ENCODE measurements at places on chromosomes 6 and 20.
A peak's percentile ranks its signal among the peaks of the same experiment; 100 is the strongest.

GRCh38 chr20:46200582-46201570 lies 82.8 kb downstream of the CD40 start:
- DNase-seq: no peak

GRCh38 chr6:2970753-2971419 lies 481 bp downstream of the SERPINB6 start:
- peak; percentile 69 for DNase-seq

- DNase-seq: no peak
Observed at GRCh38 chr6:88167352-88167937, 1.3 kb upstream of the CNR1 start.

GRCh38 chr6:110020888-110021287 lies 42.8 kb downstream of the GPR6 start:
- peak; percentile 24 for DNase-seq

DNA sequence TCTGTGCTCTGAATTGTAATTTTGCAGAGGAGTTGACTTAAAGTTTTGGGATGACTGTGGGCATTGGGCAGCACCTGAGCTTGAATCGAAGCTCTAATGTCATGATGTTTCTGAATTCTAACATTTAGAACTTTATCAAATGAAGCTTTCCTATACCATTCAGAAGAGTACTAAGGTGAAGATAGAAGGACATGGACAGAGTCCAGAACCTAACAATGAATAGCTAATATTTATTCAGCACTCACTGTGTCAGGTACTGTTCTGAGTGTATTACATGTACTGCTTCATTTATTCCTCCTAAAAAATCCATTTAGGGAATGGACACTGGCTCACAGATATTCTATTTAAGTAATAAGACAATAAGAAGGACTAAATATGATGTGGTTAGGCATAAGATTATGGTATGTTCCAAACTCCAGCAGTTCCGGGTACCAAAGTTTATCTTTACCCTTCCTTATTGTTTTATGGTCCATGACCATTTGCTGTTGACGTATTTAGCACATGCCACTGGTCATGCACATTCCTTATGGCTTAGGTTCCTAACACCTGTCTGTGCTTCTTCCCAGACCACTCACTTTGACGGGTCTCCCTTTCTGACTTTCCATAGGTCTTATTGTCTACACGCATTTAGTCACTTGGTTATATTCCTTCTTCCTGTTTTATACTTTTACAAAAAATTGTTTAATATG lies 20.3 kb downstream of the BCKDHB start:
- no peak for DNase-seq

DNA sequence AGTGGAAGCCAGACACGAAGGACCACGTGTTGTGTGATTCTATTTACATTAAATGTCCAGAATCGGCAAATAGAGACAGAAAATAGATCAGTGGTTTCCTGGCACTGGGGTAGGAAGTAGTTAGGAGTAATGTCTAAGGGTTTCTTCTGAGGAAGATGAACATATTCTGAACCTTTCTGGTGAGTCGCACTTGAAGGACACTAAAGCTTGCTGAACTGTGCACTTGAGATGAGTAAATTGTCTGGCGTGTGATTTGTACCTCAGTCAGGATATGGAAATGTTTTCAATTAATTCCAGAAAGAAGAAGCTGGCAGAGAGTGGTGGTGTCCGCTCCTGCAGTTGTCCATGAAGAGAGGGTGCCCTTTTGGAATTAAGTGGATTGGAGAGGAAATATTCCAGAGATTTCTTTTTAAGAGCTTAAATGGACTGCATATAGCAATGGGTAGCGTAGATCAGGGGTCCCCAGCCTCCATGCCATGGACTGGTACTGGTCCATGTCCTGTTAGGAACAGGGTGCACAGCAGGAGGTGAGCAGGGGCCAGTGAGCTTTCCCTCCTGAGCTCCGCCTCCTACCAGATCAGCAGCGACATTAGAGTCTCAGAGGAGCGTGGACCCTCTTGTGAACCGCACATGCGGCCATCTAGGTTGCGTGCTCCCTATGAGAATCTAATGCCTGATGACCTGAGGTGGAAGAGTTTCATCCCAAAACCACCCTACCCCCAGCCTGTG lies 12.4 kb upstream of the KIF25 start:
- no peak for DNase-seq

GRCh38 chr6:30820193-30820592 lies 64.1 kb upstream of the DDR1 start:
- DNase-seq: no peak

DNA sequence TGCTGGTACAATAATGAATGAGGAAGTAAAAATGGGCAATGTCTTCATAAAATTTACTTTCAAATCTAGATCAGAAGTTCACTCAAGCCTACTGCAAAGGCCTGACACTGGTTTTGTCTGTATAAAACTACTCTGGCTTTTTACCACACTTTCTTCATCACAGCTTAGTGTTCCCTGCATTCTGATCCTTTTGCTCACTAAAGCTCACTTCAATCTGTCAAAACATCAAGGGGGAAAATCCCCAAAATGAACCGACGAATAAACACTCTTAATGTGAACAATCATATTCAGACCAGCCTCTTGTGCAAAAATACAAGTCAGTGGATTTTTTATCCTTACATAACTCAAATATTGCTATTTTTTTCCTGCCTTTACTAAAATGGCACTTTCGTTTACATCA lies 98.5 kb downstream of the PRDM1 start:
- no peak for DNase-seq

DNA sequence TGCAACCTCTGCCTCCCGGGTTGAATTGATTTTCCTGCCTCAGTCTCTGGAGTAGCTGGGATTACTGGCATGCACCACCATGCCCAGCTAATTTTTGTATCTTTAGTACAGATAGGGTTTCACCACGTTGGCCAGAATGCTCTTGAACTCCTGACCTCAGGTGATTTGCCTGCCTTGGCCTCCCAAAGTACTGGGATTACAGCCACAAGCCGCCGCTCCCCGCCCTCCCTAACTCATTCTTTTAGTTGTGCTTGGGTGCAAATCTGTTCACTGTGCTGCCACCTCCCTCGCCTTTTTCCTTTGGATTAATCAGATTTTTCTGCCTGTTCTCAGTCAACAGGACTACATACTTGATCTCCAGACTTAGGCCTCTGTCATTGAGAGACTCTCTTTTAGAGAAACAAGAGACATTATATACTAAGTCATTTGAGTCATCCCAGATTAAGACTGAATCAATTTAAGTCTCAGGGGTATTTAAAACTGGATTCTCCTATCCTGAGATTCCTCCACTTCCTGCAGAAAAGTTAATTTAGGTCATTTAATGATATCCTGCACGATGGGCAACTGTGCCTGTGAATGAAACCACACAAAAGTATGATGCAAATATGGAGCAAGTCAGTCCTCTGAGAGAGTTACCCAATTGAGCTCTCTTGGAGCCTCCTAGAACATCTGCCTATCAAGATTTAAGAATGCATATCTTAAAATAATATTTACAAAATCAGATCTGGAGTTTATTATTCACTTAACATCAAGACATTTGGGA lies 136.1 kb upstream of the THEMIS start:
- no peak for DNase-seq

DNA sequence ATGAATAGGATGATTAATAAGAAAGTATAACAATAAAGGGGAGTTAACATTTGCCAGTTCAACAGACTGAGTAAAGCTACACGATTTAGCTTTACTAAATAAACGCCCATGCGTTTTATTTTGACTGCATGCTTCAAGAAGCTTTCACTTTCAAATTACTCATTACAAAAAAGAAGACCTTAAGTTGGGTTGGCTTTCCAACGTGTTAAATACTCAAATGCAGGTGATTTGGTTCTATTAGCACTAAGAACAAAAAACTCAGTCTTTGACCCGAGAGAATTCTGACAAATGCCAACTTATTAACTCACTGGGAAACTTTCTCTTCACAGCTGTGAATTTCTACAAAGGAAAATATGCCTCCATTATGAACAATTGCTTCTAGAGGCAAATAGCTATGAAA lies 24.8 kb downstream of the RNF146 start:
- DNase-seq: no peak

- no peak for DNase-seq
Observed at GRCh38 chr6:54654381-54654780, 192.2 kb upstream of the FAM83B start.

DNA sequence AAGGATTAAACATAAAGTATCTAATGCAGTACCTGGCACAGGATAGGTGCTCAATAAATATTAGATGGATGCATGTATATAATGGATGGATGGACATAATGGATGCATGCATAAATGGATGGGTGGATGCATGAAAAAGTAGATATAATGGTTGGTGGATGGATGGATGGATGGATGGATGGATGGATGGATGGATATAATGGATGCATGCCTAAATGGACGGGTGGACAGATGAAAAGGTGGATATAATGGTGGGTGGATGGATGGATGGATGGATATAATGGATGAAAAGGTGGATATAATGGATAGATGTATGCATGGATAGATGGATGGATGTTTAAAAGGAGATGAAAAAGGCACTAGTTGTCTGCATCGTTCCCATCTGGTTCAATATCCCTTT lies 26.0 kb downstream of the TFEB start:
- no peak for DNase-seq

GRCh38 chr20:2745936-2746635 lies 53.5 kb downstream of the EBF4 start:
- no peak for DNase-seq

DNA sequence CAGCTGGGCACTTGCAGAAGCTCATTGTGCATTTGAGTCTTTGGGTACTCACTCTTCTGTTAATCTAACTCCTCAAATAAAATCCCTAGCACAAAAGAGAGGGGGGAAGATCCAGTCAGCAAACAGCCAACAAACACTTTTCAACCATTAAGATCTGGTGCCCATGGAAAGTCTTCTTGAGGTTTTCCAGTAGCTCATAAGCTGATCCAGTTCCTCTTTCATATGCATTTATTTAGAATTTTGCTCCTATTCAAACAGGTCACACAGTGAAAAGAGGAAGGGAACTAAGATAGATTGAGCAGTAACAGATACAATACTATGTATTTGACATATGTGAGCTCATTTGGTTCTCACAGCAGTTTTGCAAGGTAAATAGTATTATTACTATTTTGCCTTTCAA lies 38.6 kb downstream of the HLA-DPB1 start:
- DNase-seq: no peak

DNA sequence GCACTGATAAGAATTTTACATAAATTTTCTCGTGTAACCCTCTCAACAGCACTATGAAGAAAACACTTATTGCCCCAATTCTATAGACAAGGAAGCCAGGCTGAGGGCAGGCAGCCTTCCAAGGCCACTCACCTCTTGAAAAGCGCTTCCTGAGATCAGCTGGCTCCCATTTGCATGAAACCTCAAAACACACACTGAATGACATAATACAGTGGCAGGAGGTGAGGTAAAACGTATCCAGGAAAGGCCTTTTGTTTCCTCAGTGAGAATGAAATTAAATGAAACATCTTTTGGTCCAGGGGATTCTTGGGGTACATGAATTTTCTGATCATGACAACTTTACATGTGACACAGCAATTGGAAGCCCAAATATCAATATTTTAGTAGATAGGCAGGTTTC lies 112.5 kb downstream of the WDR27 start:
- no peak for DNase-seq

GRCh38 chr6:113854531-113855499 lies 2.3 kb upstream of the MARCKS start:
- DNase-seq: no peak

DNA sequence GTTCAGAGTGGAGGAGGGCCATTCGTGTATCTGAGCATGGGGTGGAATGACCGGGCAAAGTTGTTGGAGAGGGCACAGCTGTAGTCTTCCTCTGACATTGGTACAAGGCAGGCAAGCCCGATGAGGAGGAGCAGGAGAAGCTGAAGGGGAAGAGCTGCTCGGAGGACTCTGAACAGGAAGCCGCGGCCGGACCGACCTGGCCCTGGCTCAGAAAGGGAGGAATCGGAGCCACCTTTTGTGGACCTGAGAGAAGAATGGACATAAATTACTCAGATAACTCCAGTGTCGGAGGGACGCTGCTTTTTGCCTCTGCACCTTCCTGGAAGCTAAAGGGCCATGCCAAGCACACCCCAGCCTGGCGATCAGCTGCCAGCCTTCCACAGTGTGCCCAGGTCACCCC lies 315.0 kb downstream of the ESR1 start:
- no peak for DNase-seq

GRCh38 chr20:52305024-52305645 lies 113.6 kb upstream of the ZFP64 start:
- DNase-seq: no peak

DNA sequence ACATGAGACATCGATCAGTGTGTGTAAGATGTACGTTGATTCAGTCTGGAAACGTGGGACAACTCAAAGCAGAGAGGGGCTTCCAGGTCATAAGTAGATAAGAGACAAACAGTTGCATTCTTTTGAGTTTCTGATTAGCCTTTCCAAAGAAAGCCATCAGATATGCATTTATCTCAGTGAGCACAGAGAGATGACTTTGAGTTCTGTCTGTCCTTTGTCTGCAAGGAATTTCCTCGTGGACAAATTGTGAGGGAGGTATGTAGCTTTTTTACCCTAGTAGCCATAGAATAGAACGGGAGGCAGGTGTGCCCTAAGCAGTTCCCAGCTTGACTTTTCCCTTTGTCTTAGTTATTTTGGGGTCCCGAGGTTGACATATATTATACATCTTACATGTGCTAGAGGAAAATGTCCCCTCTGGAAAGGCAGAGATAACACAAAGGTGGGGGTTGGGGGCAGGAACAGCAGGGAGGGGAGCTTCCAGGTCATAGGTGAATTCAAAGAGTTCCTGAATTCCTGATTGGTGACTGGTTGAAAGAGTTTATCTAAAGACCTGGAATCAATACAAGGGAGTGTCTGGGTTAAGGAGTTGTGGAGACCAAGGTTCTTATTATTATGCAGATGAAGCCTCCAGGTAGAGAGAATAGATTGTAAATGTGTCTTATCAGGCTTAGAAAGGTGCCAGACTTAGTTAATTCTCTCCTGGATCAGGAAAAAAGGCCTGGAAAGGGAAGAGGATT lies 237.0 kb downstream of the NFATC2 start:
- no peak for DNase-seq

GRCh38 chr6:146896062-146896813 lies 297.5 kb downstream of the ADGB start:
- no peak for DNase-seq

DNA sequence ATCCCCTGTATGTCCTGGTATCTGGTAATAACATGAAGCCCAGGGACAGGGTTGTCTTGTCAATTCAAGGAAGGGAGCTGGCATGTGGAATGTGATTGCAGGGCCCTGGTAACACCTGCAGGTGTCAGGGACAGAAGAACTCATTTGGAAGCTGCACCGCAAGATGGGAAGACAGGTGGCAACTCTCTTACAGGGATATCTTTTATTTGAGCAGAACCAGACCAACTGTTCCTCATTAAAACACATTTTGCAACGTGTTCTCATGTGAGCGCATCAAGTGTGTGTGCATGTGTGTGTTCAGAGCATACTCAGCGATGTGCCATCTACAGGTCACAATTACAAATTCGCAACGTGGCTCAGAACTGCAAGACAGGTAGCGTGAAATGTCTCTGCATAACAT lies 370.9 kb upstream of the SOX4 start:
- no peak for DNase-seq
